ENCODE measurements at places on chromosomes 12 and 14.

DNA sequence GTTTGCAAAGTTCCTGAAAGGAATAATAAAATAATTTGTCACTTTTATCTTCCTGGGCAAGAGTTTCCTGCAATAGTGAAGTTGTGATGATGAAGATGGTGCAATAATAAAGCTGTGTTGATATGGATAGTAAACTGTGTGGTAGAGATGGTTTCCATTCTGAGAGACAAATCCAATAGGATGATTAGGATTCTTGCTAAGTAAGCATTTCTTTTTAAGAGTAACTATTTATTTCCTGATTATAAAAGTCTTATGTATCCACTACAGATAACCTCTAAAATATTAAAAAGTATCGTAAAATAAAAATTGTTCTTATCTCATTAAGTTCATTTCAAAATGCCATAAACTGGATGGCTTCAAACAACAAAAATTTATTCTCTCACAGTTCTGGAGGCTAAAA lies 28.7 kb downstream of the TSPAN11 start:
- no peak for DNase-seq

- no peak for DNase-seq
Measured at GRCh38 chr12:6631549-6631961, 4.2 kb downstream of the LPAR5 start.

- DNase-seq = no peak
Measured at GRCh38 chr14:56156096-56156495, 37.9 kb downstream of the PELI2 start.

DNA sequence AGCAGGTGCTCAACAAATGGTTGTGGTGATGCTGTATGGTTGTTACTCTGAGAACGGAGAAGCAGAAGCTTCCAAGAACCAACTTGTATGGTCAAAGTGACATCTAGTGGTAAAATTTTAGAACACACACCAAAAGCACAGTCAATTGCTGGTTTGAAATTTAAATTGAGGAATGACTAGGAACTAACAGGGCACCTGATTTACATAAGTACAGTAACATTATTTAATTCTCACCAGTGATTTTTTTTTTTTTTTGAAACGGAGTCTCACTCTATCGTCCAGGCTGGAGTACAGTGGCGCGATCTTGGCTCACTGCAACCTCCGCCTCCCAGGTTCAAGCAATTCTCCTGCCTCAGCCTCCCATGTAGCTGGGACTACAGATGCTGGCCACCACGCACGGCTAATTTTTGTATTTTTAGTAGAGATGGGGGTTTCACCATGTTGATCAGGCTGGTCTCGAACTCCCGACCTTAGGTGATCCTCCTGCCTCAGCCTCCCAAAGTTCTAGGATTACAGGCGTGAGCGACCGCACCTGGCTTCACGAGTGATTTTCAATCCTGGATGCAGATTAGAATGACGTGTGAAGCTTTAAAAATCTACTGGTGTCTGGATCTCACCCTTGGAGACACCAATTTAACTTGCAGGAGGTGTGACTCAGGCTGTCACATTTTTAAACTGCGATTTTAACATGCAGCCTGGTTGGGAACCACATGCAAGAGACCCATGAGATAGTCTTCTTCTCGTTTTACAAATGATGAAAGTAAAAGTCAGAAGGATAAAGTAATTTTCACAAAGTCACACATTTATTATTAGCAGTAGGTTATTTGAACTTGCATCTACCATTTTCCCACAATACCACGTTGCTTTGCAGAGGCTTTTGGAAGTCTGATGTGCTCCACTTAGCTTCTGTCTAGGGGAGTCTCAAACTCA lies 14.1 kb upstream of the NUMB start:
- DNase-seq = no peak

DNA sequence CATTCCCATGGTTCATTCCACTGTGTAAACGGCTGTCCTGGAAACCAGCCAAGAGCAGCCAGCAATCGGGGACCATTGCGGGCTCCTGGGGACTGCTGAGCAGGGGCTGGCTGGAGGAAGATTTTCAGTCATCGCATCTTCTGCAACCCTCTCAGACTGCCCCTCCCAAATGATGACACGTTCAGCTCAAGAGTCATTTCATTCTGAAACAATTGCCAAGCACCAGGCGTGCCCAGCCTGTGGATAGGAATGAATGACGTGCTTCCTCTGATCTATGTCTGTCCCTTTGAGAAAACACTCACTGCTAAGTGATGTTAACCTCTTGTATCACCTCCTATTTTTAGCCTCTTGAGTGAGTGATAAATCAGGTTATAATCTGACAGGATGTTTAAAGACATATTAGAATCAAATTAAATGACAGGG lies 62.0 kb downstream of the NDUFA12 start:
- no peak for DNase-seq

DNA sequence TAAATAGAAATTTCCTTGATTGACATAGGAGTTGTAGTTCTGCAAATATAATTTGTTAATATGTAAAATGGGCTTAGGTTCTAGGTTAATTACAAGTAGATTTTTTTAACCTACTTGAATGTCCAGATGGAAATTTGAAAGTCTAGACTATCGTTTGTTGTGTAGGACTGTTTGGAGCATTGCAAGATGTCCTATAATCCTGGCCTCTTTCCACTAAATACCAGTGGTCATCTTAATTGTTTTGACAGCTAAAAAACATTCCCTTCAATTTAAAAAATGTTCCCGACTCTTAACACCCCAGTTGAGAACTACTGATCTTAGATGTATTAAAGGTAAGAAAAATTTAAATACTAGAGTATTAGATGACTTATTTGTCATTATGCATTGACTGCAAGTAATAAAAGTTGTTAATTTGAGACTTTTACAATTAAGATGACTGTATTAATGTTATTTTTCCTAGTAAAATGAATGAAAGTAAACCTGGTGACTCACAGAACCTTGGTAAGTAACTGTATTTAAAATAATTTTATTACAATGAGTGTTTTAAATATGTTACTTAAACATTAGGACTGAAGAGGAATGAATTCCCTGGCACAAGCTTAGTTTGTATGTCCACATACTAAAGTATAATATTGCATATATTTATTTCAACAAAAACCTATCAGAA lies 21.8 kb downstream of the G2E3 start:
- DNase-seq = no peak

GRCh38 chr14:65906344-65906743 lies 493.8 kb downstream of the FUT8 start:
- DNase-seq = no peak

DNA sequence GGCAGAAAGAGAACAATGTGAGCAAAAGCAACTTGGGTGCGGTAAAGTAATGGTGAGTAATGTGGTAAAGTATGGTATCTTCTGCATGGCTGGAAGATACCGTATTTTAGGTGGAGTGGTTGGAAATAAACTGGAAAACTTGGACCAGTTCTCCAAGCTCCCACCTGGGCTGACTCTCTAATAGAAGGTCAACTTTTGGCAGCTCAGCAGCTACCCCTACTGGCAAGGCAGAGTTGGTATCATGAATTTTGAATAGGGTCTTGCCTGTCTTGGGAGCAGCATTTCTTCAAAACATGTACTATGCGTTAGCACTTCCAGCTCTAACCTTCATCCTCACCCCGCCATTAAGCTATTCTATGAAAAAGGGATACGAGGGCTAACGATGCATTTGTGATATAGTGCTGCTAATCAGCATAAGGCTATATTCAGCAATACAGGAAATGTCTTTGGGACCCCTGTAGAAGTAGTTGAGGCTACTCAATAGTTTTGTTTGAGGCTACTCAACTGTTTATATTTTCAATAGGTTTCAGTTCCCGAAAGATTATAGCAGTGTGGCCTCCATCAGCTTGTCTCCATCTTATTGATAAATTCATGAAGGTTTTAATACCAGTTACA lies 276.3 kb upstream of the FAR2 start:
- DNase-seq = no peak

GRCh38 chr14:99209409-99209808 lies 62.6 kb downstream of the BCL11B start:
- DNase-seq = no peak

DNA sequence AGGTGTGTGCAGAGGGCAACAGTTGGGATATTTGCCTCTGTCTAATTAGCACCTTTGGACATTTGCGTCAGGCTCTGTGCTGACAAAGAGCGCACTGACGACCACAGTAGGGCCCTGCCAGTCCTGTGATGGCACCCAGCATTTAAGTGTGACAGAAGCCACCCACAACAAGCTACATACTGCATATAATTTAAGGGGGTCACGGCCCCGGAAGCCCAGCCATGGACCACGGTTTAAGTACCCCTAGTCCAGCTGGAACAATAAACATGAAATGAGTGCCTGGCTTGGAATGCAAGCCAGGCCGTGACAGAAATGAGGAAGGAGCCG lies 16.8 kb upstream of the DYNC1H1 start:
- no peak for DNase-seq

GRCh38 chr14:90815572-90815821 lies 733 bp downstream of the TTC7B start:
- no peak for DNase-seq

DNA sequence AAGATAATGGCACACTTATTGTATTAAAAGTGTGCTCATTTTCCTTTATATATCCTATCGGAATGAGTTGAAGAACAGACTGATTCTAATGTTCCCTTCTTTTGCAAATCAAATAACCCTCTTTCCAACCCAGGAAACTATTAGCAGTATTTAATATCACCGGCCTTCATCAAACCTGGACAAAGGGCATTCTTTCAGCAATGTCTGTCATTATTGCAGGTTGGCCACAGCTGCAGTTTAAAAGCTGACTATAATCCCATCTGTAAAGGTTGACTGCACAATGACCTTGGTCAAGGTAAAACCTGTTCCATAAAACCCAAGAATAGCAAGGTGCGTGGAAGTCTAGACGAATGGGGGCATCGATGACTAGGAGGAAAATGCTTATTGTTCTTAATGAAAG lies 472.3 kb upstream of the SOX5 start:
- DNase-seq = no peak

DNA sequence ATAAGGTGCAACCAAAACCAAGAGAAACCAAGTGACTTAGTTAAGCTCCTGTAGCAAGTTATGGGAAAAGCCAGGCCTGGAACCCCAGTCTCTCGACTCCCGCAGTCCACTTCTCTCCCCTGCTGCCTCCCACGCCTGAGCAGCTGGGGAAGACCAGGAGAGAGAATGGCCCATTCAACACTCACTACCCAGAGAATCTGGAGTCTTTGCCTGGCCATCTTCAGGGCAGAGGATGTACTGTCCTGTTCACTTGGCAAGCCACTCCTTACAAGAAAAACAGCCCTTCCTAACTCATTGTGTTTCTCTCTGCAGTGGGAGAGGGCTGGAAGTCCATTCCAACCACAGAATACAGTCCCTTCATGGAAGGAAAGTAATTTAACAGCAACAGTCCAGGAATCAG lies 1.8 kb downstream of the PITPNM2 start:
- no peak for DNase-seq

GRCh38 chr14:74613211-74613914 lies 1.3 kb upstream of the LTBP2 start:
- no peak for DNase-seq

- no peak for DNase-seq
Measured at GRCh38 chr14:55688566-55688965, 108.6 kb downstream of the KTN1 start.

GRCh38 chr14:23469906-23470403 lies 452 bp downstream of the NGDN start:
- DNase-seq = no peak

- no peak for DNase-seq
Measured at GRCh38 chr12:130177635-130178242, 15.5 kb downstream of the FZD10 start.

GRCh38 chr14:58131386-58131785 lies 20.6 kb downstream of the ARMH4 start:
- DNase-seq = no peak

GRCh38 chr12:67742461-67742860 lies 93.9 kb downstream of the DYRK2 start:
- DNase-seq = no peak

- no peak for DNase-seq
Measured at GRCh38 chr12:70550180-70550577, 87.0 kb downstream of the PTPRB start.

- no peak for DNase-seq
Measured at GRCh38 chr14:21096438-21096837, 2.0 kb downstream of the ZNF219 start.

GRCh38 chr12:94749890-94750289 lies 99.5 kb upstream of the TMCC3 start:
- no peak for DNase-seq

Data from cortex of kidney (tissue), 1 donor.